ENCODE measurements at places on chromosomes 7 and 10.

DNA sequence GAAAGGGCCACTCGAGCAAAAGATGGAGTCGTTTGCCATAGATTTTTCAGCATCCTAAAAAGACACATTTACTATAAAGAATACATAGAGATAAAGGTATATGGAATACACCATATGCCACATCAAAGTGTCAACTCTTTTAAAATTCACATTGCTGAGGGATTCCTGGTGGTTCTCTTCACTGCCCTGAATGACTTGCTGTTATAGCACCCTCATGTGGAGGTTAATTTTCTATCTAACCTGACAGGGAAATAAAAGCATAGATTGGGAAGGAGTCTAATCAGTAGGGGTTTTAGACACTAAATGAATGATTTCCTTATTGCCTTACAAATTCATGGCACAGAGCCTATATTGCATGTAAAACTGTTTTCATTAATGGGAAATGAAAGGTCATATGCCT, 25.9 kb downstream of the DNAH11 start:
- no peak for DNase-seq

DNA sequence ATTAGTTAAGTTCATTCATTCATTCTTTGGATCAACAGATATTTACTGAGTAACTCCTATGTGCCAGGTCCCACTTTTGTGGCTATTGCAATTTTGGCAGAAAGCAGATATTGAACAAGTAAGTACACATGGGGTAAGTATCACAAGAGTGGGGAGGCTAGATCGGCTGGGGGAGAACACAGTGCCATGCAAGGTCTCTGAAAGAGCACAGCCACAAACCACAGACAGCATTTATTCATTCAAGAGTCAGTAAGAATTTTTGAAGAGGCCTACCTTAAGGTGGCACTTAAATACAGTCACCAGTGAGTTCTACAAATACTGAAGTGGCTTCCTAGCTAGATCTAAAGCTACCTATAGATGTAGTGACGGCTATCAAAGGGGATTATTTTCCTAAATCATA, 304.2 kb downstream of the RNLS start:
- DNase-seq = no peak

DNA sequence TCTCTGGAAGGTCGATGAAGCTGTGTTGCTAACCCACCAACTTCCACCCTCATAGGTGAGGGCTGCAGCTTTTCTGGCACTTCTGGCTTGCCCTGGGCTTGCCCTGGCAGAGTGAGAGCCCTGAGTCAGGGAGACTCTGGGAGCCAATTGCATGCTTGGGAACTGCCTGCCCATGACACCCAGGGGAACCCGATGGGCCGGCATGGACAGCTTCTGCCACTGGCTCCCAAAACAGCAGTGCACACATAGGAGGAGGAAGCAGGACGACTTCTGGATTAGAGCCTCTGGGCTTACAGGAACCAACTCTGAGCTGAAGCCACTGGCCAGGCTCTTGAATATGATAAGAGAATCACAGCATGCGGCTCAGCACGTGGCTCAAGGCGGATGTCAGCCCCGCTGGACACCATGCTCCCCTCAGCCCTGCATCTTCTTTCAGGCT, 135.2 kb upstream of the UNC5B start:
- no peak for DNase-seq

GRCh38 chr10:61812052-61812721, 89.3 kb upstream of the ARID5B start:
- DNase-seq = no peak

- DNase-seq = no peak
Observed at GRCh38 chr10:101956117-101956516, 99.9 kb downstream of the ARMH3 start.

DNA sequence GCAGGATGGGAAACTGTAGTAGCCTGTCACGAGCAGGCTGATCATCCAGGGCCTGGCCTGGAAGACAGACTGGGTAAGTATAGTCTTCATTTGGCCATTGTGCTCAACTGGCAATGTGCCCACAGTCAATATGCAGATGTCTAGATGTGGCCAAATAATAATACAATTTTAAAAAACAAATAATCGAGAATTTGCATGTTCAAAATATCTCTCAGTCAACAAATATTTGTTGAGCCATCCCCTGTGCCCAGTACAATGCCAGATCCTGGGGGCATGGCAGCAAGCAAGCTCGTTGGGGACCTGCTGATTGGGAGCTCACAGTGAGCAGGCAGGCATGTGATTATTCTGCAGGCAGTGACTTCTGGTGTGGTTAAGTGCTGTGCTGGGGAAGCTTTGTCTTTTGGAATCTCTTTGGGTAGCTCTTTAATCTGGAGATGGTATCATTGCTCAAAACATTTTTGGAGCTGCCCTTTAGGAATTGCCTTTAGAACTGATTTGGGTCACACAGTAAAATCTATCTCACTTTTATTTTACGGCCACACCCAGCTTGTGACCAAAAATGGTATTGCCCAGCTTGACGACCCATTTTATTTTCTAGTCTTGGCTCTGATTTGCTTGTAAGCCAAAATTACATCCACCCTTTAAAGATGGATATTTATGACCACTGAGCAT, 92.2 kb downstream of the PLCE1 start:
- no peak for DNase-seq

DNA sequence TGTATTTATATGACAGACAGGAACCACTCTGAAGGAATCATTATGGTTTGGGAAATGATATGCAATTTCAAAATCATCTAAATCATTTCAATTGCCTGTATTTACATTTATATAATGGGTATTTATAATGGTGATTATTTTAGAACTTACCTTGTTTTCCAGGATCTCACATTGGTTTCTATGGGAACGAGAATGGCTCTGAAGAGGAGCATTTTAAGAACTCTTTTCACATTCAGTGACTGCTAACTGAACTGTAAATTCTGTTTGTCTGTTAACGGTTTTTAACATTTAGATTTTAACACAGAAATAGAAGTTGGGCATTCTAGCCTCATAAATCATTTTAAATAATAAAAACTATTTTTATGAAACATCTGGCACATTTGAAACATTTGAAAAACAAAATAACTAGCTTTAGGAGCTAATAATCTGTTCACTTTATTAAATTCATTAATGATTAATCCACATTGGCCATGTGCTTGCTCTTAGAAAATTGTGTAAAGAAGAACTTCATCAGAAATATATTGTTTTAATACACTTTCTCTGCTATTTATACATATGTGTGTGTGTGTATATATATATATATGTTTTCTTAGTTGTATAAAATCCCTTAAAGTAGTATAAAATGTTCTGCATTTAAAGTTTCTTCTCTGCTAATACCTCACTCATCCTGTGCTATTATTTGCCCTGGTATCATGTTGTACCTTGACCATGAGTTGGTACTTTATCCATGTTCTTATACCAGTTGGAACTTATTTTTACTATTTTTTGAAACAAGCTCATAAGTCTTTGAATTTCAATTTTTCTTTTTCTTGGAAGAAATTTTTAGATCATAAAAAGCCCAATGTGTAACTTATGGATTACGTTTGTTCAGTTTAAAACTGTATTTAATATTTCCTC, 8.7 kb upstream of the SEM1 start:
- no peak for DNase-seq

DNA sequence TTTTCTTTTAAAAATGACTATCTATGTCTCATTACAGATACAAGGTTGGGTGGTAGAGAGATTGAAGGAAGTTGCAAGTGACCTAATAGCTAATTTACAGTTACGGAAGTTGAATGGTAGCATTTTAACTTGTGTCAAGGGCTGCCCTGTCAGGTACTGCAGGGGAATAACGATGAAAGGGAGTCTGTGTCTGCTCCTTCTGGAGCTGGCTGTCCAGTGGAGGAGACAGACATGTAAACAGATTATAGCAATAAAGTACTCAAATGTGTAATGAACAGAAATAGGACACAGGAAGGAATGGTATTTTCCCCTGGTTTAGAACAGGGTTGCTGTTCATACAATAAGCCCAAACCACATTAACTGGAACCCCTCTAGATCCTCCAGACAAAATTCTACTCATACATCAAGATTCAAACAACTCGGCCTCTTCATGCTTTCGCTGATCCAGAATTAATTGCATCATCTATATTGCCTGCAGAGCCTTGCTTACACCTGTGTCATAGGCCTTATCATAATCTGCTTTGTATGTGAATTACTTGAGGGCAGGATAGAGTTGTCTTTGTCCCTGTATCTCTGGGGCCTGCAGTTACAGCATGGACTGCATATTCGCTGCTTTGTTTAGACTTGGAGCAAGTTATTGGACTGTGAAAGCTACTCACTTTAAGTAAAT, 42.8 kb downstream of the AUTS2 start:
- no peak for DNase-seq

DNA sequence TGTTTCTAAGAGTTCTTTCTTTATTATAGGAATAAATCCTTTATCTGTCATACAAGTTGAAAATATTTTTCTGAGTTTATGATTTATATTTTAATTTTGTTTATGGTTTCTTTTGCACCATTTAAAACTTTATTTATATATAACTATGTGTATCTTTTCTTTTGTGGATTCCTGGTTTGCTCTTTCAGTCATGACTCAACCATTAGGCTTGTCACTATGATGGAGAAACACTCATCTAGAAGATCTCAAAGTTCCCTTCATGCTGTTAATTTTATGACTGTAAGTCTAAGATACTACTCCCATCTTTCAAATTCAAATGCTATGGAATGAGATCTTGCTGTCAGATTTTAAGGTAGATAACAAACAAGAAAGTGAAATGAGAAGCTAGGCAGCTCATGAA, 199.5 kb downstream of the INHBA start:
- DNase-seq = no peak

DNA sequence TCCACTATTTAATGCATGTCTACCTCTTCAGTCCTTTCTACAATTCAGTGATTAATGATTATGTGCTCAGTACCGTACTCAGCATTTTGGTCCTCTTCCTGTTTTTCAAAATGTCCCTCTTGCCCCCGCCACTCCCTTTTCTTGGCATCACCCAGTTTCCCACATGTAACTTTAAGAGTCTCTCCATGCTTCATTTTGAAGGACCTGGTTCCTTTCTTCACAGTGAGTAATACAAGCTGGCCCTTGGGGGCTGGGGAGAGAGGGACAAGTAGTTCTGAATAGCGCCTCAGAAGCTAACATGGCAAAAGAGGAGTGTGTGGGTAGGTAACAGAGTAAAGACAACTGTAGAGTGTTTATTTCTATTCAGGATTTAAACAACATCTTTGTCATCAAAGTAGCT, 34.6 kb upstream of the SLIT1 start:
- DNase-seq = no peak

DNA sequence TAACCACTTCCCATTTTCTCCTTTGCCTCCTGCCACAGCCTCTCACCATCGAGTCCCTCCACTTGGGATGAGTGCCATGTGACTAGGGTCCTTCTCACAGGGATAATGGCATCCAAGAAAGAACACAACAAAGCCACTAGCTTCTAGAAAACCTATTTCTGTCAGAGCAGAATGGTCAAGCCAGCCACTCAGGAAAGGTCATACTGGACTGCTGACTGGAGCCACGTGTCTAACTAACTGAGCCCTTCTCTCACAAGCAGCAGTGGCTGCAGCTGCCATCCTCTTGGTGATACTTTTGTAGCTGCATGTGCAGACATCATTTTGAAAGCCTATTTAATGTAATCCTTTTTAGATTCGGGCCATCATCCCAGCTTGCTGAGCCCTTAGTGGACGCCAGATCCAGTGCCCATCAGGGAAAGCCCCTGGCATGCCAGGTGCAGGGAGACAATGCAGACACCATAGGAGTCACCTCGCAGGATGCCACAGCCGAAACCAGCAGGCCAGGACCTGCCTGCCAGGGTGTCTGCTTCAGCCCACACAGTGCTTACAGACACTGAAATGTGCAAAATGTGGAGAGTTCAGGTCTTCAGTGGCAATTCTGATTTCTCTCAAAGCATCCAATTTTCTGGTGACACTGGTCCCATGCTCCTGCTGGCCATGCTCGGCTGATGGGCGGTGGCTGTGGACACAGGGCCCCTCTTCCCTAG, 98.3 kb upstream of the DDC start:
- DNase-seq = no peak

GRCh38 chr10:131773370-131774343, 127.2 kb upstream of the PPP2R2D start:
- no peak for DNase-seq

DNA sequence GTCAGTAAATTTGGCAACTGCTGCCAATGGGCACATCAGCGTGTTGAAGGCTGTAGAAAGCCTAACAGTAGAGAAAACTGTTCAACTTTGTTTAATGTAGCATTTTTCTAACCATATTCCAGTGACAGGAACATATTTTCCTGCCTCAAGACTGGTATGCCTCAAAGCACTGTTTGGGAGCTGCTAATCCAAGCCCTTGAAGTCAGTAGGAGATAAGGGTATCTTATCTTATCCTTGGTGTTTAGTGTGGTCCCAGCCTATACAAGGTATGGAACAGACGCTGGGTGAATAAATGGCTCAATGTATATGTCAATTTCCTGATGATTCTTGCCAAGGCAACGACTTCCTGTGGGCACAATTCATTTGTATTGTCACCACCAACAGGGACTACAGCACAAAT, 97.5 kb upstream of the CREB5 start:
- DNase-seq = no peak

- no peak for DNase-seq
Observed at GRCh38 chr10:30758338-30758737, 128.8 kb upstream of the LYZL2 start.

DNA sequence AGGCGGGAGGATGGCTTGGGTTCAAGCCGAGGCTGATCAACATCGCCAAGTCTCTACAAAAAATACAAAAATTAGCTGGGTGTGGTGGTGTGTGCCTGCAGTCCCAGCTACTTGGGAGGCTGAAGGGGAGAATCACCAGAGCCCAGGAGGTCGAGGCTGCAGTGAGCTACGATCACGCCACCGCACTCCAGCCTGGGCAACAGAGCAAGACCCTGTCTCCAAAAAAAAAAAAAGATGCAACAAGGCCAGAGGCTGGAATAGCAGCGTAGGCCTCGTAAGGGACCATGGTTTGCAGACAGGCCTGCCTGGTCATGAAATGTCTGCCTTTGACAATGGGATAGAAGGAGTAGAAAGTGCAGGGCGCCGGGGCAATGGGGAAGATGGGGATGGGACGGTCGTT, 20.0 kb downstream of the PAPOLB start:
- no peak for DNase-seq

DNA sequence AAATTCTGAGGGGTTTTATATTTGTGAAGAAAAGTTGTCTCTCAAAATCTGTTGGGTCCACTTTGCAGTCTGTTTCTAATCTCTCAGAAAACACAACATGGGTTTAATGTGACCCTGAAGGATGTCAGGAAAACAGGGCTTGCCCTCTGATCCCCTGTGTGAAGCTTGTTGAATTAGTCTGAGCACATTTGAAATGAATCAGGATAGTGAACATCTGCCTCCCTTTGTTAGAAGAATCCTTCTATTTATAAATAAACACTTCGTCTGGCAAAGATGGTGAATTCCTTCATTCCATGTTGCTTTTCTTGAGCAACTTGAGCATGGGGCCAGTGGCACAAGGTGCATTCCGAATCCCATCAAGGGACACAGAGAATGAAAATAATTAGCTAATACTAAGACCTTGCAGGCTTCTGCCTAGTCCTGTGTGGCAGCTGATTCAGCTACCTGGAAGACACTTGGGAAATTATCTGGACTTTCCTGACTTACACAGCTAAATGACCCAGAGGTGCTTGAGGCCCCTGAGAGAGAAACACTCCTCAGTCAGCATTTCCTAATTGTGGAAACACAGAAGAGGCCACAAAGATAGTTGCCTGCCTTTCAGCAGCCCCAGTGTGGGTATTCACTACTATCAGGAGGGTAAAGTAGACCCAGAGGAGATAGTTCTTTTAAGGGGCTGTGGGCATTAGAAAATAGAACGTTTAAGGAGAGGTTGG, 305.5 kb downstream of the C7orf25 start:
- peak; percentile 39 for DNase-seq

GRCh38 chr7:2934211-2934731, 90.2 kb upstream of the GNA12 start:
- DNase-seq = peak; percentile 18

Measured in fibroblast of the conjunctiva (primary cell).